Activated naive CD8-positive, alpha-beta T cell treated with anti-CD3 and anti-CD28 coated beads, Interleukin-2, amount 10 ng/mL, durations not matched to agents 7 days and 5 days (primary cell): ENCODE measurements at places on chromosomes 3 and 15.

- DNase-seq, result no peak
Measured at GRCh38 chr3:100836661-100837060, 127.4 kb downstream of the TFG start.

- no peak for DNase-seq
Measured at GRCh38 chr3:77536038-77536775, 496.3 kb downstream of the ROBO2 start.

DNA sequence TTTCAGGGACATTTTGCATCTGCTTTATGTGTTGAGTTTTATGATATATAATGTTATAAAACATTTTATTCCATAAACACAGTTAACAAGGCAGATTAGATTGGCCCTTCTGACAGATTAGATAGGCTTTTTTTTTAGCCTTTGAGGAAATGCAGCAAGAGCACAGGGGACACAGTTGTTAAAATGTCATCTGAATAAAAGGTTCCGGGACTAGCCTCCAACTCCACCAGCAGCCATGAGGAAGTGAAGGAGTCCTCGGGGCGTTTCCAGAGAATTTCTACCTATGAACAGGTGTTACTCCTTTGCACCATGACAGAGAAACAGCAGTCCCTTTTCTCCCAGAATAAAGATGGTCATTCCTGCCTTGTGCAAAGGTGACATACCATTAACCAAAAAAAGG is 167.8 kb upstream of the KBTBD8 start:
- DNase-seq, result no peak

- no peak for DNase-seq
Measured at GRCh38 chr15:101614761-101615160, 37.4 kb downstream of the TM2D3 start.

GRCh38 chr3:23762759-23763477 is 42.8 kb upstream of the UBE2E1 start:
- no peak for DNase-seq

DNA sequence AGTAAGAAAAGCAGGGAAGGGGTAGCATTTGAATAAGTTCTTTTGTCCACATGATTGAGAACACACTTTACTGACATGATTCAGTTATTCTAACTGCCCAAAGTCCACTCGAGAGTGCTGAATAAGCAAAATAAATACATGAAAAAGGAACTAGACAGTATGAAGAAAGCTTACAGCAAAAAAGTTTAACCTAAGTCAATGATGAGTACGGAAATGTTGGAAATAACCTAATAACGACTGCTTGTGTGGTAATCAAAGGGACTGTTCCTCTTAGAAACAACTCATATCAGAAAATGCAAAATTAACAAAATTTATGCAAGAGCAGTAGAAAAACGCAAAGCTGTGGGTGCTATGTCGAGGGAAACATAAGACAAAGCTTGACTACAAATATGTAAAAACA is 36.6 kb downstream of the DMXL2 start:
- DNase-seq, result no peak

DNA sequence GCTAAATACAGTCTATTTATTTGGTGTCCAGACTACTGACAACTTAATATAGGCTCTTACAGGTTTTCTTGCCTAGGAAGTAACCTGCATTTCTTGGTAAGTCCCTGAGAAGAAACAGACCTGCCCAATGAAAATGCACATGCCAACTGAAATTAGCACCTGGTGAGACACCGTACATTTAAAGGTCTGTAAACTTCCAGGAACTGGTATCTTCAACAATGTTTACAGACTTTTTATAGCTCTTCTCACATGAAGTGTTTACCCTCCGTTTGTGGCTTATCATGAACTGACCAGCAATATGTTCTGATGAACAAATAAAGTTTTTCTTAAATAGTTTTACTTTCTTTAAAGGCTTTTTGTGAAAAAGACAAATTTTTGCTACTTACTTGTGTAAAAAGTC is 93.3 kb downstream of the PCCB start:
- no peak for DNase-seq
